ENCODE measurements at places on chromosomes 5 and 9. TPM values are rescaled to one million over a fixed set of nuclear protein-coding genes. Genes with fewer than 3 reads are reported as not detected.

Gene PCDHGA2
- total RNA-seq = 6.2 TPM

Gene PCDHA13
- total RNA-seq = 0.16 TPM

- no peak overlapping the region for H3K4me3 ChIP-seq
- no peak overlapping the region for H3K27ac ChIP-seq
- H3K4me1 ChIP-seq = no peaks in the 10 kb centered on the region
- no peaks in the 10 kb centered on the region for H3K27me3 ChIP-seq
Measured at GRCh38 chr9:1591310-1591709, 423.8 kb upstream of the SMARCA2 start.

GRCh38 chr9:130421154-130421801 lies 23.5 kb upstream of the ASS1 start:
- no peaks in the 10 kb centered on the region for H3K27me3 ChIP-seq
- H3K27ac ChIP-seq = no peak overlapping the region
- no peak overlapping the region for H3K4me3 ChIP-seq

DNA sequence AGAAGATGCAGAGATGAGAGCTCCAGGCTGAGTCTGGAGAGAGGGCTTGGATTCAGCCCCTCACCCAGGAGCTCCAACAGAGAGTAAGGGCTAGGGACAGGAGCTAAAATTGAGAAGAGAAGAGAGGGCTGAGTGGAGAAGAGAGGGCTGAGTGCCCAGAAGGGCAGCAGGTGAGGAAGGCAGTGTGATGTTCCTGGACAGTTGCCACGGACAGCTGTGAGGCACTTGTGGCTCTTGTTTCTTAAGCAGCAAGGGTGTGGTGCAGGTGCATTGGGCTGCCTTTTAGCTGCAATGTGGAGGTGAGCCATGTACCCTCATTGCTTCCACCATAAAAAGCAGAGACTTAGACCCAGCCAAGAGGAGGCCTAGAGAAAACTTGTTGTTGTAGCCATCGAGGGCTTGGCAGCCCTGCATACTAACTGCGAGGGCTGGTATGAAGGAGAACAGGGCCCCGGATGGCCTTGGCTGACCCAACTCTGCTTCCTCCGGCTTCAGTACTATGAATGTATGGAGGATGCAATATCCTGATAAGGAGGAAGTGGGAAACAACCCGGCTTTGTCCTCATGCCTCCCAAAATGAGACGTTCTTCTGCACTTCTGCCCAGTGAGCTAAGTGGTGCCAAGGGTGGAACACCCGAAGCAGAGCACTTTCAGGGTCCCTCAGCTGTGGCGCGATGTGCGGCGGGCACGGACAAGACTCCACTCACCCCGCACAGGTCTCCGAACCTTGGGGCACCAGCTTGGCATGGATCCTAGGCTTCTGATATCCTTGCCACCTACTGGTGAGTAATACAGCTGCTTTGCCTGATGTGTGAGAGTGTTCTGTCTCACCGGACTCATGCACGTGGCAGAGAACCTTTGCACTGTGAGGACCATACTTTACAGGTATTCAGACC lies 65.2 kb downstream of the LRRC70 start:
- H3K27me3 ChIP-seq = no peaks in the 10 kb centered on the region
- no peak overlapping the region for H3K4me3 ChIP-seq
- H3K27ac ChIP-seq = no peak overlapping the region
- H3K4me1 ChIP-seq = no peaks in the 10 kb centered on the region

Gene CENPK
- 3.7 TPM for total RNA-seq

Gene ANKRD34B
- not detected for total RNA-seq

DNA sequence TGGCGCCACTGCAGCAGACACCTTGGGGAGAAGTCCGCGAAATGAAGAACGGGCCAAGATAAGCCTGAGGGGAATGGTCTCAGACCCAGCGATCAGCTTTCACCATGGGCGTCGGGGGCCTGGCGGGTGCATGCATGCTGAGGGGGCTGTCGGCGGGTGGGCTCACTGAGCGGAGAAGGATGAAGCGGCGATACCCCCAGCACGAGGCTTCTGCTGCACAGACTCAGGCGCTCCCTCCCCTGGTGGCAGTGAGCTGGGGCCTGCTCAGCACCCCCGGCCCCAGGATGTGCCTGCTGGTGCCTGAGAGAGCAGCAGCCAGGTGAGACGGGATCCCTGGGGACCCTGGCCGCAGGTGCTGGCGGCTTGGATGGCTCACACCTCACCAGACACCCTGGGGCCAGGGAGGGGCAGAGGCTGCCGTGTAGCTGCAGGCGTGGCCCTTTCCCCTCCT lies 31.2 kb downstream of the CEP72 start:
- no peak overlapping the region for H3K4me3 ChIP-seq
- no peaks in the 10 kb centered on the region for H3K36me3 ChIP-seq
- no peaks in the 10 kb centered on the region for H3K27me3 ChIP-seq
- no peak overlapping the region for H3K27ac ChIP-seq
- peak; percentile 69 for DNase-seq

- H3K36me3 ChIP-seq = no peaks in the 10 kb centered on the region
- DNase-seq = no peak
- H3K4me3 ChIP-seq = no peak overlapping the region
- H3K27ac ChIP-seq = no peak overlapping the region
- no peaks in the 10 kb centered on the region for H3K4me1 ChIP-seq
- no peaks in the 10 kb centered on the region for H3K27me3 ChIP-seq
Measured at GRCh38 chr5:19534751-19535150, 453.2 kb downstream of the CDH18 start.

DNA sequence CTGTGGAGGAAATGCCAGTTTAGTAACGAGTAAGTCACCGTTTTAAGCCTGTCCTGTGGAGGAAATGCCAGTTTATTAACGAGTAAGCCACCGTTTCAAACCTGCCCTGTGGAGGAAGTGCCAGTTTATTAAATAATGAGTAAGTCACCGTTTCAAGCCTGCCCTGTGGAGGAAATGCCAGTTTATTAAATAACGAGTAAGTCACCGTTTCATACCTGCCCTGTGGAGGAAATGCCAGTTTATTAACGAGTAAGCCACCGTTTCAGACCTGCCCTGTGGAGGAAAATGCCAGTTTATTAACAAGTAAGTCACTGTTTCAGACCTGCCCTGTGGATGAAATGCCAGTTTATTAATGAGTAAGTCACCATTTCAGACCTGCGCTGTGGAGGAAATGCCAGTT lies 18.9 kb upstream of the PDCD6 start:
- no peak overlapping the region for H3K4me3 ChIP-seq
- DNase-seq = no peak
- no peaks in the 10 kb centered on the region for H3K27me3 ChIP-seq
- peaks cover 2% of the 10 kb centered on the region for H3K36me3 ChIP-seq
- H3K4me1 ChIP-seq = no peaks in the 10 kb centered on the region

GRCh38 chr5:153802050-153802821 lies 236.5 kb downstream of the FAM114A2 start:
- no peaks in the 10 kb centered on the region for H3K27me3 ChIP-seq
- no peaks in the 10 kb centered on the region for H3K4me1 ChIP-seq
- no peaks in the 10 kb centered on the region for H3K36me3 ChIP-seq
- no peak overlapping the region for H3K4me3 ChIP-seq
- no peak overlapping the region for H3K27ac ChIP-seq
- no peak for DNase-seq

DNA sequence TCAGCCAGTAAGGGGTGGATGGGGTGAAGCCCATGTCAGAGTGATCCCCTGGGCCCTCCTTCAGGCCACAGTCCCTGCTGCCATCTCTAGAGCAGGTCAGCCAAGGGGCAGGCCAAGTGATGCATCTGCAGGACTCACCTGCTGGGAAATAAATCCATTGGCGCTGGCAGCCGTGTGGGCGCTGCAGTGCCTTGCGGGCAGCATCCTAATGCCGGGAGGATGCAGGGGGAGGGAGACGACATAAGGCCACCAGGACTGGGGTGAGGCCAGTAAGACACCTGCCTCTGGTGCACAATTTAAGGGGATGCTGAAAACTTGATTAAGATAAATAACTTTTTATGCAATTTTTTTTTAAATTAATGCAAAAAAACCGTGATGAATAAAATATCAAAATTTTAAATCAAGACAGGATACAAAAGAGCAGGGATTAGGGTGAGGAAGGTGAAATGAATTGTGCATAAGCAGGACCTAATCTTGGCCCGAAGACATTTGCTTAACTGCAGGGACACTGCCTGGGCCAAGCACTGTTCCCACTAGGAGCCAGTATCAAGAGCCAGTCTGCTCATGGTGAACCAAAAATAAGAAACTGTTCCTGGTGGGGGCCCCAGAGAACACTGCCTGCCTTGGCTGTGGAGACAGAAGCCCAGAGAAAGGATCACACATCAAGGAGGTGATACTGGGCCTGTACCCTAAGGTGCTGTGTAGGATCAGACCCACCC lies 67.5 kb upstream of the CPLX2 start:
- H3K4me3 ChIP-seq = no peak overlapping the region
- H3K27ac ChIP-seq = no peak overlapping the region
- H3K4me1 ChIP-seq = no peaks in the 10 kb centered on the region
- DNase-seq = no peak

DNA sequence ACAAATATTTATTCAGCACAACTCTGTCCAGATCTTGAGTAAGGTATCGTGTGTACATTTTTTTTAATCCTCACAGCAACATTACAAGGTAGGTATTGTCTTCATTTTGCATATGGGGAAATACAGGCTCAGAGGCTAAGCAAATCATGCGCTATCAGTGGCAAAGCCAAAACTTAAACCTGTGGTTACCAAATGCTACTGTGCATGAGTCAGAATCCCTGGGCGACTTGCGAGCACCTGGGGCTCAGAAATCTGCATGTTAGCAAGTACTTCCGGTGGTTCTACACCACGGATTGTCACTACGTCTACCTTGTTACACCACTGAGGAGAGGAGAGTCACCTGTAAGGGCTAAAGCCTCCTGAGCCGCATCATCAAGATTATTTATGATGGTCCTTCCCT lies 21.3 kb downstream of the C5orf58 start:
- no peak for DNase-seq
- H3K27me3 ChIP-seq = peaks cover 2% of the 10 kb centered on the region
- no peak overlapping the region for H3K4me3 ChIP-seq
- no peaks in the 10 kb centered on the region for H3K4me1 ChIP-seq
- H3K27ac ChIP-seq = no peak overlapping the region

DNA sequence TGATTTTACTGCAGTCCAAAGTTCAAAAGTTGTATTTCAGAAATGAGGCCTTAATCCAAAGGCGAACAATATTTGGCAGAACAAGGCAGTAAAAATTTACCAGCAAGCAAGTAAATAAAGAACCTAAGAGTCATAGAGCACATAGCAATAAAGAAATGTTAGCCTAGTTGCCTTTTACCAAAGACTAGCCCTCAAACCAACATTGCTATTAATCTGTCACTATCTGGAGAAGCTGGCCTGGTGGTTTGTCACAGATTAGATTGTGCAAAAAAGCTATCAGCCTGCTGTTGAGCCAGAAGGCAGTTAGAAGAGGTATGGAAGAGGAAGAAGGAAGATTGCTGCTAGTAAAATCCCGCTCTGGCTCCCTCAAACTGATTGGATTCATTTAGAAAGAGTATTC lies 304.7 kb upstream of the KLF4 start:
- no peaks in the 10 kb centered on the region for H3K36me3 ChIP-seq
- no peaks in the 10 kb centered on the region for H3K4me1 ChIP-seq
- H3K4me3 ChIP-seq = no peak overlapping the region
- H3K27ac ChIP-seq = no peak overlapping the region
- H3K27me3 ChIP-seq = no peaks in the 10 kb centered on the region

Gene CCNJL
- total RNA-seq = 3.5 TPM

DNA sequence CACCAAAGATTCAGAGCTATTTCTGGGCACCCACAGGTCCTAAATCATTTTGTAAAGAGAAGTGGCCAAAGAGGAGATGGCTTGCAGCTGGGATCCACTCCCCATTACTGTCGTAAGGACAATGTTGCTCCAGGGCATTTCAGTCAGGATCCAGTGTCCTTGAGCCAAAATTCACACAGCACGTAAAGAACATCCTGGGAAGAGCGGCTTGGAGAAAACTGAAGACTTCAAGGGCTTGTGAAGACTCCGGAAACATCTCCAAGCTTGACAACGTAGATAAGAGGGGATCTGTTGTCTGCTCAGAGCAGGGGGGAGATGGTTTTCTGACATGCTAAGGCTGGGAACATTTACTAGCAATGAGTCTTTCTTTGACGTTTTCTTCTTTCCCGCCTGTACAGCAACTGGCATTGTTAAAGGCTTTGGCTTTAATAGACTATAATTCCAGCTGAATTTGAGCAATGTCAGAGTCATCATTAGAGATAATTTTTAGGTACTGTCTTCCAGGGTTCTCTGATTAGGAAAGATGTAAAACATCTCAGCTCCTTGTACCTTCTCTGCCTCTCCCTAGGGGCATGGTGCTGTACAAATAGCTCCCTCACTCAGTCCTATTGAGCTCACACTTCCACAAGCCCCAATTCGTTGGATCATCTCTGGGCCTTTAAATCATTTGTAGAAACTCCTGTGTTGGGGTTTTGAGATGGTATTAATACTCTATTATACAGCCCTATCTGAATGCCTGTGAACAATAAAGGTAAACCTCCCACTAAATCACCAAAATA lies 39.7 kb downstream of the EGFLAM start:
- no peaks in the 10 kb centered on the region for H3K36me3 ChIP-seq
- H3K4me1 ChIP-seq = no peaks in the 10 kb centered on the region
- H3K27ac ChIP-seq = no peak overlapping the region
- H3K27me3 ChIP-seq = no peaks in the 10 kb centered on the region
- DNase-seq = no peak

DNA sequence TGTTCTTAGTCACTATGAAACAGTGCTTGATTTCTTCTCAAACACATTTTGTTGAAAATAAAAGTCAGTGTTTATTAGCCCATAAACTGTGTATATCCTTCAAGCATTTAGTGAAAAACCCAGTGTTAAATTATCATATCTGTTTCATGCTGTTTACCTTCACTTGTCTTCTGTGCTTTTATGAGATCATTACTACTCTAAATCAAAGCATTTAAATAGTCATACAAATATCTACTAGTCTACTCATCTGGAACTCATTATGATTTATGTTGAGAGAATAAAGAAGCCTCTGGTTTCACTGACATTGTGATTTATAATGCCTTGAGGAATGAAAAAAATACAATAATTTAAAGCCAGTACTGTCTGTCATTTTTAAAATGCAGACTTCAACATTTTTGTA lies 366.5 kb downstream of the SLCO4C1 start:
- DNase-seq = no peak
- H3K4me3 ChIP-seq = no peak overlapping the region
- H3K27ac ChIP-seq = no peak overlapping the region
- no peaks in the 10 kb centered on the region for H3K36me3 ChIP-seq
- no peaks in the 10 kb centered on the region for H3K4me1 ChIP-seq

- DNase-seq = no peak
- no peaks in the 10 kb centered on the region for H3K4me1 ChIP-seq
- no peak overlapping the region for H3K4me3 ChIP-seq
- no peaks in the 10 kb centered on the region for H3K27me3 ChIP-seq
- H3K27ac ChIP-seq = no peak overlapping the region
Measured at GRCh38 chr9:19331877-19332276, 48.2 kb downstream of the RPS6 start.
